ENCODE measurements at places on chromosomes 7 and 10.

- no peak for DNase-seq
These were observed 5.3 kb downstream of the CALU start for GRCh38 chr7:128744366-128744905.

GRCh38 chr10:122475100-122475499 lies 13.7 kb downstream of the HTRA1 start:
- no peak for DNase-seq

GRCh38 chr10:42930516-42931192 lies 146.2 kb upstream of the RET start:
- no peak for DNase-seq

GRCh38 chr10:126570245-126570570 lies 100.3 kb downstream of the C10orf90 start:
- DNase-seq, result no peak

GRCh38 chr7:43954524-43955228 lies 28.4 kb downstream of the UBE2D4 start:
- DNase-seq, result no peak

DNA sequence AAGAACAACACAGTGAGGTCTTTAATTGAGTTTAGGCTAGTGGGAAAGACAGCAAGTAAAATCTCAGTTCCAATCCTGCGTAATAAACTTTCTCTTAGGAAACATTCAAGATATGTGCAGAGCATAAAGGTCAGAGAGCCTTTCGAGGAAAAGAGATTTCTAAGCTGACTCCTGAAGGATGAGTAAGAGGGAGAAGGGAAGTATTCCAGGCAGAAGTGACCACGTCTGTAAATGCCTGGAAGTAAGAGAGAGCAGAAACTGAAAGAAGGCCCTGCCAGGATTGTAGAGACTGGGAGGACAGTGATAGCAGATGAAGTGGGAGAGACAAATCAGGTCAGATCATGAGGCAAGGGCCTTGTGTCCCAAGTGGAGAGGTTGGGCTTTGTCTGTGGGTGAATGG lies 41.8 kb downstream of the PNLIPRP3 start:
- DNase-seq, result no peak

DNA sequence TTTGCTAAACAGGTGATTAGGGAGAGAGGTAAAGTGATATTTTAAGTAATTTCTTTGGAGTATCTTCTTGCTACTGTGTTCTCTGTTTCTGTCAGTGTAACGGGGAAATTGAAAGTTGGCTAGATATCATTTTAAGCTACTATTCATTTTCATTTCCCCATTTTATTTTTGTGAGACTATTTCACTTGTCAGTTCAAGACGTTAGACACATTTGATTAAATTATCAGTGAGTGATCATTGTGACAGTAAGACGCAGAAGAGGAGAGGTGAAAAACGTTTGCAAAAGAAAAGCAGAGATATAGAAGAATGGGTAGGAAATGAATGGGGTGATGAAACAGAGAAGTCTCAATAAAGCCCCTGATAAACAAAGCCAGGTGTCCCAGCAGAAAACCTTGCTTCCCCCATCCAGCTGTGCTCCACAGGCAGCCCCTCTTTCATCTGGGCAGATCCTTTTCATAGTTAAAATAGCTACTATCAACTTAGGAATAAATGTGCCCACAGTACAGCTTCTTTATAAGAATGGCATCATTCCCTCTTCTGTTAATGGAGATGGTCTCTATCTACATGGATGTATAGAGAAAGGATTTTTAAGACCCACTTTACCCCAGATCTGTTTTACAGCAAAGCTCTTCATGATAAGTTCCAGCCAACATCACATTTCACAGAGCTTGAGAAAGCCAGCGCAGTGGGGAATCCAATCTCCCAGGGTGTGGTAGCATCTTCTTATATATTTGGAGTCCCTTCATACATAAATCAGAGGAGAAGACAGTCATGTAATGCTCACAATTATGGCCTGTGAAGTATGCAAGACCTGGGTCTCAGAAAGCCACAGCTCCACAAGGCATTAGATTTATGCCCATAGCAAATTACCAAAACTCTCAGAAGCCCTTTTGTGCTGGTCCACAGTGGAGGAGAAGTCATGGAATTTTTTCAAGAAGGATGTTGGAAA lies 138.1 kb upstream of the ITGB1 start:
- DNase-seq, result no peak

DNA sequence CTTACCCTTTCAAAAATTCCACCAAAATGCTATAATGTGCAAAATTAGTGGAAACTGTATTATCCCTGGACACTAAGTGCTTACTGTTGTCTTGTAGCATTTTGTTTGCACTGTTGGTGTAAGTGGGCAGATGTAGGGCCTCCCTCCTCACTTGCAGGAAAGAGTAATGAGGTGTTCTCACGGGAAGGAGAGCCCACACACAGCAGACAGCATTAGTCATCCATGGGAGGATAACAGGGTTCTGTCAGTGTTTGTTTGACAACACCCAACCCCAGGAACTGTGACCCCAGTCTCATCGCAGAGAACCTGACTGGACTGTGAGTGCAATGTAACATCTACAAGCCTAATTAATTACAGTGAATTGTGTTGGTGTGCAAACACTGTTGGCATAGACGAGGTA lies 58.7 kb upstream of the VSTM2A start:
- DNase-seq, result no peak

DNA sequence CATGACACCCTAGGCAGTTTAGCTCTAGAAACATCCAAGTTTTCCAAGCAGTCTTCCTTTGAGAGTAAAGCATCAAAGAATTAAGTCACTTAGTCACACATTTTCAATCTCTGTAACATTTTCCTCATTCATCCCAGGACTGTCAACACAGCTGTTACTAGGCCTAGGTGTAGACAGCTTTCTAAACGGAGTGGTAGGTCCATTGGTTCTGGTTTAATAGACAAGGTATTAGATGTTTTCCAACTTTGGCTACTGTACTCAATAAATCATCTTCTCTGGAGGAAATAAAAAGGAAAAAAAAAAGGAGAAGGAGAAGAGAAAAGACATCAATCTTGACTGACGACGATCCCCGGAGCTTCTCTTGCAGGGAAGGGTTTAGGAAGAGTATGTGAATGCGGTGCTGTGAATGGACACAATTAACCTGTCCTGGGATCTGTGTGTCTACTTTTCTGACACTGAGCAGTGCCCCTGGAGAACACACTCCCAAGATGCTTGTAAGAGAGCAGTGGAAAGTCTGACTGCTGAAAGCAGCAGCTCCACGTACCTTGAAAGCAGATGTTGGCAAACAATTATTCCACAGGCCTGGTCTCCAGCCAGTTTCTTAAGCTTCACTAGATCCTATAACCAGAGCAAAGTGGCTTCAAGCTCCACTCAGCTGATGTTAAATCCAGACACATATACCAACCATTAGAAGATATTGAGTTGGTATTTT lies 59.1 kb downstream of the CXCL12 start:
- no peak for DNase-seq

DNA sequence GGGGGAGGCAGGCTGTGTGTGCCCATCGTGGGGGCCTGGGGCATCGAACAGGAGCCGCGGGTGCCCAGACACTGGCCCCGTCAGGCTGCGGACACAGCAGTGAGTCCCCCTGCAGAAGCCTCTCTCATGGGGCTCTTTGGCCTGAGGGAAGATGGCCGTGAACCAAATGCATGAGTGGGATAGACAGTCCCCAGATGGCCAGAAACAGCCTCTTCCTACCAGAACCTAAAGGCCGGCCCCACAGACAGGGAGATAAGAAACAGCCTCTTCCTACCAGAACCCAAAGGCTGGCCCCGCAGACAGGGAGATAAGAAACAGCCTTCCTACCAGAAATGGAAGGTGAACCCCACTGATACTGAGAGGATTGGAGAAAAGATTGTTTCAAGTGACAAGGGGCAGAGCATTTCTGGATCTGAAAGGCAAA lies 16.6 kb downstream of the IDI2 start:
- DNase-seq, result no peak

GRCh38 chr7:31890198-31890597 lies 180.0 kb downstream of the PDE1C start:
- DNase-seq, result no peak

DNA sequence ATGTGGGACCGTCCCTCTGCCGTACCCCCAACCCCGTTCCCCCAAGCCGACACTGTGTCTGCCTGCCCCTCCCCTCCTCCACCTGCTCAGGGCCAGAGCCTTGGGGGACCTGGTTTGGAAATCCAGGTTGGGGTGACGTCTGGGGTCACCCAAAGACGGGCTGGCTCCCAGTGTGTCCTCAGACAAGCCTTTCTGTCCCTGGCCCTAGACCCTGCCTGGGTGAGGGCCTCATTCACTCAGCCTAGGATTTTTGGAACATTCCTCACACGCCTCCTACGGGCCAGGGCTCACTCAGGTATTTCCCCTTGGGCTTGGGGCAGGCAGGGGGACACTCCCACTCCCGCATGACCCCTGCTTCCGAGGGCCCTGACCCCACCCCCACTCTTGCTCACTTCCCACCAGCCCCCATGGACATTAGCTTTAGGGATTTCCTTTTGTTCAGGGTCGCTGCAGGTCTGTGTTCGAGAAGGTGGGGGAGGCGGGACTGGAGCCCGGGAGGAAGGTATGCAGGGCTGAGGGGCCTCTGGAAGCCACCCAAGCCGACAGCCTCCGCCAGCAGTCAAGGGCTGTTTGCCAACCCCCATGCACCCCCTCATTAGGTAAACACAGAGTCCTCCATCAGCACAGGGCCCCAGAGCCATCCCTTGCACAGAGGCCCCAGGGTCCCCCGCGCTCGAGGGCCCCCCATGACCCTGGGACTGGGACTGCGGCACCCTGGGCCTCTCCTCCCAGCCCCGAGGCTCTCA lies 35.1 kb downstream of the PDGFA start:
- no peak for DNase-seq

- DNase-seq, result peak; percentile 14
These were observed 65.9 kb upstream of the ZNF92 start for GRCh38 chr7:65307651-65308299.

GRCh38 chr10:107126512-107127065 lies 37.9 kb downstream of the SORCS1 start:
- no peak for DNase-seq

Data from NCI-H1417 treated with DMSO at 0.1 percent for 48 hours (cell line).